ENCODE measurements at places on chromosomes 7 and 10. TPM values are rescaled to one million over a fixed set of nuclear protein-coding genes. Genes with fewer than 3 reads are reported as not detected.

DNA sequence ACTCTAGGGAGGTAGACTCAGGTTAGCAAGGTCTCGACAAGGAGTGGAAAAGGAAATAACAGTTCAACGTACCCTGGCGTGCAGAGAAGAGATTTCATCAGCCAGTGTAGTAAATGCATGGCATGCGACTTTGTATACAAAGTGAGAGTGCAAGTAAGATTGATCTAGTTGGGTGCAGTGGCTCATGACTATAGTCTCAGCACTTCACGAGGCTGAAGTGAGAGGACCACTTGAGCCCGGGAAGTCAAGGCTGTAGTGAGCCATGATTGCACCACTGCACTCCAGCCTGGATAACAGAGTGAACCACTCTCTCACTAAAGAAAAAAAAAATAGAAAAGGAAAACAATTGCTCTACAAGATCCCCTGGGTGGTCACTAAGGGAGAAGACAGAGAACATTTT is 528.6 kb downstream of the SORCS1 start:
- no peak overlapping the region for H3K4me3 ChIP-seq
- H3K27me3 ChIP-seq = no peaks in the 10 kb centered on the region
- DNase-seq = no peak
- H3K36me3 ChIP-seq = no peaks in the 10 kb centered on the region

GRCh38 chr10:113594652-113595051 is 41.8 kb downstream of the HABP2 start:
- H3K4me1 ChIP-seq = no peaks in the 10 kb centered on the region
- H3K27me3 ChIP-seq = no peaks in the 10 kb centered on the region
- DNase-seq = no peak
- H3K27ac ChIP-seq = no peak overlapping the region

DNA sequence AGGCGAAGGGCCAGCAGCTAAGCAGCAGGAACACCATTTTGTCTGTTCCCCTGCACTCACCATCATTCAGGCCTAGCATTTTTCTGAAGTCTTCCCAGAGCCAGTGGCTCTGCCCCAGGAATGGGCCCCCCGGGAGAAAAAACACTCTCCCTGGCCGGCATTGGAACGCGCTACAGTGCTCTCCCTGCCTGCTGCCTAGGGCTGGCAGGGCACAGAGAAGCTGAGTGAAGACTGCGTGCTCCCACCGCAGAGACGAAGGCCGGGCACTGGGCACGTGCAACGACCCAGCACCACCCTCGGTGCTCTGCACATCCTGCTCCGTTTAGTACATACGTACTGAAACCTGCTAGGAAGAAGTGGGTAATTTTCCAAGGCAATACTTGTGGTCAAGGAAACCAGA is 34.4 kb downstream of the HSPA12A start:
- H3K27me3 ChIP-seq = no peaks in the 10 kb centered on the region
- peaks cover 7% of the 10 kb centered on the region for H3K4me1 ChIP-seq
- H3K27ac ChIP-seq = no peak overlapping the region
- no peaks in the 10 kb centered on the region for H3K36me3 ChIP-seq
- no peak overlapping the region for H3K4me3 ChIP-seq

GRCh38 chr7:46168231-46168630 is 247.2 kb upstream of the IGFBP3 start:
- no peaks in the 10 kb centered on the region for H3K27me3 ChIP-seq
- no peaks in the 10 kb centered on the region for H3K36me3 ChIP-seq
- no peak overlapping the region for H3K27ac ChIP-seq
- no peak overlapping the region for H3K4me3 ChIP-seq

GJC3 gene
- total RNA-seq = not detected

Data from vagina (tissue), 2 donors.